ENCODE measurements at places on chromosomes 7 and 10.
A peak's percentile ranks its signal among the peaks of the same experiment; 100 is the strongest.

DNA sequence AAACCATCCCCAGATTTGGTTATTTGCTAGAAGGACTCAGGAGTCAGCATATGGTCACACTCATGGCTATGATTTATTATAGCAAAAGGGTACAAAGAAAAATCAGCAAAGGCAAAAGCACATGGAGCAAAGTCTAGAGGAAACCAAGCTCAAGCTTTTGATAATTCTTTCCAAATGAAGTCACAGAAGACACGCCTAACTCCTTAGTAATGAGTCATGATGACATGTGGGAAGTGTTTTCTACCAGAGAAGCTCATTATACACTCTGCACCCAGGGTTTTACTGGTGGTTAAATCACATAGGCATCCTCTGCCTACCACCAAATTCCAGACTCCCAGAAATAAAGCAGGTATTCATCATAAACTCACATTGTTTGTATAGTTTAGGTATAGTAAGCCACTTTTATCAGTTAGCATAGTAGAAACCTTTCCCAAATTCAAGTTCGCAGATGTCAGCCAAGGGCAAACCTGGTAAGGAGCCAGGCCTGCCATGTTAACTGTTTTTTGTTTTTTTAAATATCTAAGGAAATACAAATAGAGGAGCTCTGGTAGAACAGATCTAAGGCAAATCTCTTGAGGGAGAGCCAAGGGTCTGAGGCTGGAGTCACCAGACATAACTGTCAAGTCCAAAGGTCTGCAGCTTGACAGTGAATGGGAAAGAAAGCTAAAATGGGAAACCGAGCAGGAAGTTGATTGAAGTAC, 15.4 kb upstream of the HIBADH start:
- DNase-seq = peak; percentile 95

GRCh38 chr7:148473703-148474480, 116.7 kb upstream of the C7orf33 start:
- DNase-seq = no peak

GRCh38 chr10:130398090-130398994, 262.2 kb downstream of the GLRX3 start:
- DNase-seq = no peak

GRCh38 chr10:79001082-79001885, 67.5 kb upstream of the ZMIZ1 start:
- no peak for DNase-seq

DNA sequence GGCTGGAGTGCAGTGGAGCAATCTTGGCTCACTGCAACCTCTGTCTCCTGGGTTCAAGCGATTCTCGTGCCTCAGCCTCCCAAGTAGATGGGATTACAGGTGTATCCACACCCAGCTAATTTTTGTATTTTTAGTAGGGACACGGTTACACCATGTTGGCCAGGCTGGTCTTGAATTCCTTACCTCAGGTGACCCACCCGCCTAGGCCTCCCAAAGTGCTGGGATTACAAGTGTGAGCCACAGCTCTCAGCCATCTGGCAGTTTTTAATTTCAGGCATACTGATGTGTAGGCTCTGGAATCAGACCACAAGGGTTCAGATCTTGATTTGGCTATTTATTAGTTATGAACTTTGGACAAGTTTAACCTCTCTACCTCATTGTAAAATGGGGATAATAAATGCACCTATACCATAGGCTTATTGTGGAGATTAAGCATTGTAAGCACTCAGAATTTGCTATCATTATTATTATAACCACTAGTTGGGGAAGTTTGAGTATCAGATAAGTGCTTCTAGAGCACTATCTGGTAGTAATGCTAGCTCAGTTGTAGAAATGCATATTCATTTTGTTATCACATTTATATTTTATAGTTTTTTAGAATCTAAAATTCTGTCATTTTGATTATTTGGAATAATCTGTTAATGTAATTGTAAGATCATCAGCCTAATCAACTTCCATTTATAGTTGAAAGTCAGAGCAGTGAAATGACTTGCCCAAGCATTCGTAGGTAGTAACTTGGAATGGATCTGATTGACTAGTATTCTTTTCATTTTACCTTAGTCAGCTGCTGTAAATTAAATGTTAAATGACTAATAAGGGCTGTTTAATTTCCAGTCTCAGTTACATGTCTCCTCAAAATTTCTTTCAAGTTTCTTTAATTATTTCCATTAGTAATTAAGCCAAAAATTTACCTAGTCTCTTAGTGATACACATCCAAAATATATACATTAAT, 22.5 kb downstream of the KMT2E start:
- no peak for DNase-seq

- DNase-seq = no peak
Measured at GRCh38 chr7:45171946-45172345, 14.4 kb downstream of the RAMP3 start.

DNA sequence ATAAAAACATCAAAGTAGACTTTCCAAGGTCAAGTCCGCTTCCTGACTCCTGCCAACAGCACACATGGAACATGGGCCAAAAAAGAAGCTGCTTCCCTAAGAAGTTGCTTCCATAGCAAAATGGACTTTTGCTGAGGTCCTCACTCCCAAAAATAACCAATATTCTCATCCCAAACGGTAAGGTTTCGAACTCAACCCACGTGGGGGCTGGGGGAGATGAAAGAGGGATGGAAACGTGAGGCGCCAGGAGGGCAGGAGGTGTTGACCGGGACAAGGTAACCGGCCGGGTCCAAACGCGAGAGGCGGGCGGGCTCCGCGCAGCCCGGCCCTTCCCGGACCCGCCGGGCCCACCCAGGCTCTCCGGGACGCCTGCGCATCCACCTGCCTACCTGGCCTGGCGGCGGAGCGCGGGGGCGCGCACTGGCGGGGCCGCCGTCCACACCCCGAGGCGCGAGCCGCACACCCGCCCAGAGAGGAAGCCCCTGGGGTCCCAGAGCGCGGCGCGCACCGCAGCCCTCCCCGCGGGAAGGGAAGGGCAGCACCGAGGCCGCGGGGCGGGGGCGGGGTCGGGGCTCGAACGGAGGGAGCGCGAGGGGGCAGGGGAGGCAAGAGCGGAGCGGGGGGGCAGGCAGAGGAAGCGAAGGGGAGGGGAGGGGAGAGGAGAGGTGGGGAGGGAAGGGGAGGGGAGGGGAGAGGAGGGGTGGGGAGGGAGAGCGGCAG, 742 bp downstream of the LMBR1 start:
- no peak for DNase-seq

DNA sequence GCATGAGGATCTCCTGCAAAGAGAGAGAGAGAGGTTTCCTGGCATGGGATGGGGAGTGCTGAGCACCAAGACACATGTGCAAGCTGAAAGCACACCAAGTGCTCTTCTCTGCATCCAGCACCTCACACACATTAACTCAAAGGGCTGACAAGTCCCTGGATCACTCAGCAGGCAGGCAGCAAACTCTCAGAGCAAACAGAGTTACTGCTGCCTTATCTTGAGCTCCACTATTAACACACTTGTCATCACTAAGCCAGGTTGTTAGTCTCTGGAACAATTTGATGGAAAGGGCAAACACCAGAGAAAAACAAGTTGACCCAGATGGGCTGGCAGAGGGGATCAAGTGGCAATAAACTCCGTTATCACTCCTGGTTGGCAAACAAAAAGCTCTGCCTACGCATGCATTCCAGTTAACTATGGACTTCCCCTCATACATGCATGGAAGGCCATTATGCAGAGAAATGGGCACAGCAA, 349.9 kb downstream of the KCNMA1 start:
- DNase-seq = no peak

DNA sequence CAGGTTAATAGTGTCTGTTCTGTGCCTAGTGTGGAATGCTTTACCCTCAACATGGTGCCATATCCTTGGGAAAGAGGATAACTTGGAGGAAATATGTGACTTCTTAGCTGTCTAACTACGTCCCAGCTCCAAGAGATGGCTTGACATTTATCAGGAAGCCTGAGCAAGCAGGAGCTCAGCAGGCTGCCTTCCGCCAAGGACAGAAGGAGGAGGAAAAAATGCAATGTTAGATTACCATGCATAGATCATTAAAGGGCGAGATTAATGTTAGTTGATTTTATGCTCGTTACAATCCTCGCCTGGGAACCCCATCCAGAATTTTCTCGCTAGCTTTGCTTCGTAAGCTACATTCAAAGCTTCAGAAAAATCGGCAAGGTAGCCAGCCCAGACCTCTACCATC, 97.8 kb downstream of the GFRA1 start:
- no peak for DNase-seq

GRCh38 chr7:95817866-95818640, 45.7 kb downstream of the DYNC1I1 start:
- no peak for DNase-seq

DNA sequence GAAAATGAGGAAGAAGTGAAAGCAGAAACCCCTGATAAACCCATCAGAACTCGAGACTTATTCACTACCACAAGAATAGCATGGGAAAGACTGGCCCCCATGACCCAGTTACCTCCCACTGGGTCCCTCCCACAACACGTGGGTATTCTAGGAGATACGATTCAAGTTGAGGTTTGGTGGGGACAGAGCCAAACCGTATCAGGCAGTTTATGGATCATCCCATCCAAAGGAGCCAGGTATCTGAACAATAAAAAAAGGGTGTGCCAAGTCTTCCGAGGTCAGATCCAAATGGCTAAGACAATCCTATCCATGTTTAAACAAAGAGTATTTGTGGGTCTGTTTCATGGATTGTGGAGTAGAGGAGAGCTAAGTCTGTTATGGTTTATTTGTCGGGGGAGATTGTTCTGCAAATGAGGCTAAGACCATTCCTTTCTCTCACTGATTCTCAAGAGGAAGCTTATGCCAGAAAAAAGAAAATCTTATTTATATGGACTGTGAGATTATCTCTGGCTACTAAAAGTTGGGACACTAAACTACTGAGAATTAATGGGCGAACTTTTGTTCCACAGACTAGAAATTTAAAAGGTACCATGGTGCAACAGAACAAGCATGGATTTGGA, 203.7 kb downstream of the IPMK start:
- DNase-seq = no peak

DNA sequence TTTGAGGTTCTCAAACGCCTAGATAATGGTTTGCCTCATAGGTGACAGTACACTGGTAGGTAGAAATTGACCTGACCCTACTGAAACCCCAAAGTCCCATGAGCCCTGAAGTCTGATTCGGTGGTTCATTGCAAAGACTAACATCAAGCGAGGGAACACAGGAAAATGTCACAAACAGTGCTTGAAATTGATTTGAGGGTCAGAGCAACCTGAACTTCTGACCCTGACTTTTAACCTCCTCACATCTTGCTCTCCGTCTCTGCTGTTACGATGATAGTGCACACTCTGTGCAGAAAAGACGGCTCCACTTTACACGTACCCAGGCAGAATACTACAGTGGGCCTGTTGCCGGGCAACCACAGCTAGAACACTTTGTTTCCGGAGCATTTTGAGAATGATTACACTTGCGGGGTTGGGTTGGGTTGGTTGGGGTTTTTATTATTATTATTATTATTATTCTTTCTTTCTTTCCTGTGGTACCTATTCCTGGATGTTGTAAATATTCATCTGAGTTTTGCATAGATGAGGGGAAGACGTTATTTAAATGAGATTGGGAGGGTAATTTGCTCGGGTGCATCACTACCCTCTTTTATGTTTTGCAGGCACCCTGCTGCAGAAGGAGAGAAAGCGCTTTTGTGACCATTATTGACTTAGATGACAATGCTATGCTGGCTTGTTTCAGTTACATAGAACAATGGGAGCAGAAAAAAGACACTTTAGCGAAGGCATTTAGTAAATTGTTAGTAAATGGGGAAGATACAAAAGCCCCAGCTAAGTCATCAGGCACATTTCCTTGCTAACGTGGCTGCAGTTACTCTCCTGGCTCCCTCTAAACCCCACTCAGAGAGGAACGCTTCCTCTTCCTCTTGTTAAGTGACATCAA, 438.1 kb upstream of the NRP1 start:
- DNase-seq = peak; percentile 18

GRCh38 chr10:114719311-114719710, 61.2 kb upstream of the ABLIM1 start:
- DNase-seq = no peak

DNA sequence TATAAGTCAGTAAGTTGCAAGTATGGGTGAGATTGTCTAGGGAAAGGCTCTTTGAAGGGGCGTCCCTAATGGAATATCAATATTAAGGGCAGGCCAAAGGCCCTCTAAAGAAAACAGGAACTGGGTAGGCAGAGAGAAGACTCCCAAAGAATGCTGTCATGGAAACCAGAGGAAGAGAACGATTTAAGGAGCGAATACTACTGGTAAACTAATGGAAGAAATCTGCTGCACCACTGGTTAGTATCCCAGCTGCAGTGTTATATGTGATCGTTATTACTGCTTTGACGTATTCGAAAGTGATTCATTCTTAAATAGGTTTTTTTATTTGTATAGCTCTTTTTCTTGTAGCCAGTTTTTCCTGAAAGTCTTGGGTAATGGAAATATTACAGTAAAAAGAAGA, 1.3 kb downstream of the CASP2 start:
- peak; percentile 26 for DNase-seq

DNA sequence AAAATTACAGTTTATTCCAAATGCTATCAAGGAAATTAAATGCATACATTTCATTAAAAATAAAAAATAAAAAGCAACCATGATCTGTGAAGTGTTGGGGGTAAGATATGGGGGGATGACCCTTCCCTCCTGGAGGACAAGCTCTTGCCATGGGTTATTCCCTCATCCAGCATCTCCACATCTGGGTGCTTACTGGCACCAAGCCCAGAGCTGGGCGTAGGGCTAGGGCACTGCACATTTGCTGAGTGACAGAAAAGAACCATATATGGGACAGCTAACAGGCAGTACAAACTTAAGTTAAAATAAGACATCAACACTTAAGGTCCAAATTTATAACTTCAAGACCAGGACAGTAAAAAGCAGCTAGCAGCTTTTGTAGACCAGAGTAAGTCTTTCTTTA, 10.2 kb downstream of the CCDC6 start:
- DNase-seq = no peak

GRCh38 chr7:151023232-151023631, 1.1 kb downstream of the ATG9B start:
- no peak for DNase-seq

DNA sequence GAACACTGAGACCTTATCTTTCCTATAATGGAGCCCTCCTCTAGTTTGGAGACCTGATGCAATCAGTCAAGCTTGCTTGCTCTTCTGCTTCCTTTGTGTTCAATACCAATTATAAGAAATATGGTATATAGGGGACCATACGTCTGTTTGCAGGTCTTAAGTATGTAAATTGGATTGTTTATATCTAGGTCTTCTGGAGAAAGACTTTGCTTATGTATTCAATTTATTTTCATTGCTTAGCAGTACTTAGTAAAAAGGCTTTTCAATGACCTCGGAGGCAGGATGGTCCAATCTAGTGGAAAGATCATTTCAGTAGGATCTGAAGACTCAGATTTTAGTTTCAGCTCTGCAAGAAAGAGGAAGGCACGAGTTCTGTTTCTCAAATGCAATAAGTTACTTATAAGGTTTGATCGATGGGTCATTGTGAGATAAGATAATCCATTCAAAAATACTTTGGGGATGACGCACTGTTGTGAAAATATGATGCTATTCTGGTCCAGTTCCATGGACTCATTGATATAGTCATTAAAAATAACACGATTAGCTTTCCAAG, 571.6 kb downstream of the SH2D4B start:
- DNase-seq = no peak

GRCh38 chr7:73520673-73521635, 1.1 kb downstream of the BAZ1B start:
- DNase-seq = peak; percentile 22
